Activated gamma-delta T cell treated with anti-CD3 and anti-CD28 coated beads, Interleukin-2, amount 50 U/mL, for 16 hours (primary cell): ENCODE measurements at places on chromosomes 2 and 18.

- DNase-seq = no peak
Measured at GRCh38 chr2:144545787-144546186, 25.9 kb upstream of the ZEB2 start.

- DNase-seq = no peak
Measured at GRCh38 chr2:179250848-179251504, 13.7 kb downstream of the SESTD1 start.

DNA sequence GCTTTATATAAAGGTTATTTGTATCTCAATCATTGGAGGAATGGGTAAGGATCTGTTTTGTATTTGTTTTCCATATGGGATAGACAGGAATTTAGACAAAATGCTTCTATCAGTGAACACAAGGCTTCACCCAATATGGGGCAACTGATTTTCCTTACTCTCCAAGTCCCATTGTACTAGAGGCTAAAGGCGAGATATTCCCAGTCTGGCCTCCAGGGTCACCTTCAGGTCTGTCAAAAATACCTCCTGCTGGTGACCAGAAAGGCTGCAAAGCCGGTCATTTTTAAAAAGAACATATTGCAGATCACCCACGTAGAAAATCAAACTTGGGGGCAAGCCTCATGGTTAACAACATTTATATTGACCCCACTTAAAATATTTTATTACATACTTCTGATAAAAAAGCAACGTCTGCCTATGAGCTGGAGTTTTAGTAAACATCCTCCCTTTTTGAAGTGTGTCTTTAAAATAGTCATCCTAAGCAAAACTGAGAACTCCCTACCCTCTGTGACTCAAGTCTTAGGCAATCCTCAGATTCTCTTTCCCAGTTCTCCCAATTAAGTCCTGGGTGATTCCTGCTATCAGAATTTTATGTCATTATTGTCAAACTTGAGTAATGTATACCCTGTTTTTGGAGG is 276.6 kb downstream of the MREG start:
- no peak for DNase-seq

- no peak for DNase-seq
Measured at GRCh38 chr18:36312806-36313395, 15.4 kb downstream of the FHOD3 start.

DNA sequence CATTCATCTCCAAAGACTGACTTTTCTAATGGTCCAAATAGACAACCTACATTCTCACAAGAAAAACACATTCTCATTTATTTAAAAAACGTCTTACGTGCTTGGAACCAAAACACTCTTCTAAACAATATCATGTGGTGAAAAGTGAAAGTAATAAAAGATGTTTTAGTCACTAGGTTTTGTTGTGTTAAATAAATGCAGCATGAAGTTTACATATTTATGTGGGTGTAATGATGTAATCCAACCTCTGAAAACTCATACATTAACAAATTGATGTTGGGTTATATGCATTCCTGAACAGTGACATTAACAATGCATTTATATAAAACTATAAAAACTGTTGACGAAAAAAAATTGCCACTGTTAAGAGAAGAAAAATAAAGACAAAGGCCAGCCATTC is 55.1 kb upstream of the ACVR2A start:
- no peak for DNase-seq

DNA sequence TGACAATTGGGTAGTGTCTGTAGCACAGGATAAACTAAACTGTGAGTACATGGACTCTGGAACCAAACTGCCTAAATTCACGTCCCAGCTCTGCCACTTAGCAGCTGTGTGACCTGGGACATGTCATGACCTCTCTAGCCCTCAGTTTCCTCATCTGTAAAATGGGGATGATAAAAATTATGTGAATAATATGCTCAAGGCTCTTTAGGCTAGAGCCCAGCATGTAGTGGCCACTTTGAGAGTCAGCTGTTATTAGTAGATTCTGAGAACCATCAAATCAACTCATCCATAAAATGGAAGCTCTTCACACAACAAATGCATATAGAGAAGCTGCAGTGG is 87.7 kb downstream of the INPP5D start:
- DNase-seq = no peak

DNA sequence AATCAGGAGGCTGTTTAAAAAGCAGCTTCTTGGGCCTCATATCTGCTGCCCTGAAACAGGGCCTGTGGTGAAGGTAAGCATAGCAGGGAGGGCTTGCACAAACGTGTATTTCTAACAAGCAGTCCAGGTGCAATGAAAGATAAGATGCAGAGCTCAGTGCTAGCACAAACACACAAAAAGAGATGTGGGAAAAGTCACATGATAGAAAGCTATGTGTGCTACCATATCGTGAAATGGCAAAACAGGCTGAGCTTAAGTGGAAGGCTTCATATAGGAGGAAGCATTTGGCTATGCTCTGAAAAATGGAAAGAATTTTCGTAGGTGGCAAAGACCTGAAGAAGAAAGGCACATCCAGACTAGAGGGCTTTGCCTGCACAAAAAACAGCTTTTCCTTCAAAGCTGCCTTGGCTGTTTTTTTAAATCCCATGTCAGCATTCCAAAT is 10.2 kb downstream of the RSAD2 start:
- no peak for DNase-seq

DNA sequence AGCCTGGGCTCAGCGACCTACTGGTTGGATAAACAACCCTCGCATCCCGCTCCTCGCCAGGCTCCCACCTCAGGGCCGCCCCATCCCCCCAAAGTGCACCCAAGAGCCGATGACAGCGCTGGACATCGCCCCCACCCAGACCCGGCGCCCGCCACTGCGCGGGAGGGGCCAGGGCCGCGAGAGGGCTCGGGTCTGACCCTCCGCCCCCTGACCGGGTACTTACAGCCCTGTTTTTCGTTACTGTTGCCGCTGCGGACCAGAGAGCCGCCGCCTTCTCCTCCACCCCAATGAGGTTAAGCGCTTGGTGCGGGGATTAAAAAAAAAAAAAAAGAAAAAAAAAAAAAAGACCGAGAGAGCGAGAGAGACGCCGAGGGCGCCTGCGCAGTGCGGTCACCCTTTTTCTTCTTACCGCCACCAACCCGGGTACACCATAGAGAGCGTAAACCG is at the start of gene CLASP1:
Gene CLASP1 (minus strand): TSS at position 314 of the 447 bp plus-strand sequence. CDS start 43,567 bp downstream, outside the sequence.
- no peak for DNase-seq

- DNase-seq = no peak
Measured at GRCh38 chr2:46803911-46804670, 111.5 kb downstream of the MCFD2 start.

GRCh38 chr18:76875390-76876325 is 53.3 kb downstream of the ZNF236 start:
- DNase-seq = peak; percentile 9

DNA sequence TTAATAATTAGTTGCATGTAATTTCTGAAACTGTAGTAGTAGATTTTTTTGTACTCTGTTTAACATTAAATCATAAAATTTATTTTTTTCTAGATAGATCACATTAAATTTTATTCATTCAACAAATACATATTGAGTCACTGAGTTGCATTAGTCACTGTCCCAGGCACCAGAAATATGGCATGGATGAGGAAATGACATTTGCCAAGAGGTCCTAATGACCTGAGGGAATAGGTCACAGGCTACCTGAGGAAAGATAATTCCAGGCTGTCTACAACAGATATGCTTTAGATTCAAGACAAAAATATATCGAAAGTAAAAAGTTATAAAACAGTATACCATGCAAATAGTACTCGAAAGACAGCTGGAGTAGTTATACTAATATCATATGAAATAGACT is 852.4 kb upstream of the ACVR2A start:
- DNase-seq = no peak

- DNase-seq = no peak
Measured at GRCh38 chr2:47682216-47682749, 100.7 kb upstream of the MSH6 start.

GRCh38 chr18:1090758-1091157 is 186.1 kb downstream of the ADCYAP1 start:
- no peak for DNase-seq

- DNase-seq = no peak
Measured at GRCh38 chr18:49597157-49597931, 35.5 kb downstream of the LIPG start.

DNA sequence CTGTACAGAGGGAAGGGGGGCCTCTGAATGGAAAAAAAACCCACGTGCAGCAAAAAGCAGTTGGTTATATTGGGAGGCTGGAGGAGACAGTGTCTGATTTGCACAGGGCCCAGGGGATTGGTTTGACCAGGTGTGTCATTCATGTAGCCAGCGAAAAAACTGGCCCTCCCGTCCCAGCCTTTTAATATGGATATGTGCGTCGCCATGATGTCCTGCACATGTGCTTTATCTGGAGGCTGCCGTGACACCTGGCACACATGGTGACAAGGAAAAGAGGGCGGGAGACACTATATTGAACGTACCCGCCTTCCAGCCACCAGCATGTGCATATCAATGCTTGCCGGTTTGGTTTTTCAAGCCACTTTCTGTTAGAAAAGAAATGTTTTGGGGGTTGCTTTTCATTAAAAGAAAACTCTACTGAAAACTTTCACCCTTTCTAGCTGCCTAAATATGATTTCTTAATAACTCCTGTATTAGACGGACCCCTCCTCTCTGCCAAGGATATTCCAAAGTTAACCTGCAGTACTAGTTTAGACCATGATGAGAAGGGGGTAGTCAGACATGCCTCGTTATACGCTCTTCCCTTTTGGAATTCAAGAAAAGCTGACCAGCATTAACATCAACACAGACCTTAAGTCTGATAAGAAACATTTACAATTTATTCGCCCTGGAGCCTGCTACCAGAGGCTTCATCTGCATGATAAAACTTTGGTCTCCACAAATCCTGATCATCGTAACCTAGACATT is 16.2 kb downstream of the SLC25A52 start:
- no peak for DNase-seq

DNA sequence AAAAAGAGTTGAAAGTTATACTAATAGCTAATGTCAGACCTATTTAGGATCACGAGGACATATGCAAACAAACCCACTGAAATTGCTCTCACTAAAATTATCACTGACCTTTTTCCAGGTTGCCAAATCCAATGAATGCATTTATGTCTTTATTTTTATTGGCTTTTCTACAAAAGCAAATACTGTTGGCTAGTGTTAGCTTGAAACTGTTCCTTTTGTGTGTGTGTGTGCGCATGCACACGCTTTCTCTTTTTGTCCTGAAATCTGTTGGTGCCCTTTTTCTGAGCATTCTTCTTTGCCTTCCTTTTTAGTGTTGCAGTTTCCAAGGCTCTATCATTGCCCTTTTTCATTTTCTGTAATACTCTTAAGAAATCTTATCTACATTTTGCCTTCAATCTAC is 1269.2 kb downstream of the LRP1B start:
- DNase-seq = no peak

DNA sequence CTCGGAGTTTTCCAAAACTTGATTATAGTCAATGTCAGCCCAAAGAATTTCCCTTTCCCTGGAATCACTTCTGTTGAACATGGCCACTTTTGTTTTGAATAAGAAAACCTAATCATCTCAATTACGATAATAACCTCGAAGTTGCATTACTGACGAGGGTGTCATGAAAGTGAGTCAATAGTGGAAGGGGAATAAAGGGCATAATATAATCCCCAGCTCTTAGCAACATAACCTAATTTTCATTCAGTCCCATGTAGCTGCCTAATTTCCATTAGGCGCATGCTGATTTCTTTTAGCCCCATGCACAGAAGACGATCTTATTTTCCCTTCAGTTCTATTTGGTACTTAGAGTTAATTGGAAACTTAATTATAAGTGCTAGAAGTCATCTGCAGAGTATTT is 51.1 kb upstream of the RAPH1 start:
- no peak for DNase-seq

DNA sequence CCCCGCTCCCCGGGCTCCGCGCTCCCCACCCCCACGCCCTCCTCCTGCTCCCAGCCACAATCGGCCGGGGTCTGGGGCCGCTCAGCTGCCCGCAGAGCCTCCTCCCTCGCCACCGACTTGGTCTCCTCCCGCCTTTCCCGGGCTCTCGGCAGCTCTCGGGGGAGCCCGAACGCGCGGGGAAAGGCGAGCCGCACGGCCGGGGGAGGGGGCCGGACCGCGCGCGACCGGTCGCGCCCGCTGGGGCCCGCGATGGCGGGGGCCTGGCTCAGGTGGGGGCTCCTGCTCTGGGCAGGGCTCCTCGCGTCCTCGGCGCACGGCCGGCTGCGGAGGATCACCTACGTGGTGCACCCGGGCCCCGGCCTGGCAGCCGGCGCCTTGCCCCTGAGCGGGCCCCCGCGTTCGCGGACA is 327 bp downstream of the LTBP1 start:
- DNase-seq = no peak

DNA sequence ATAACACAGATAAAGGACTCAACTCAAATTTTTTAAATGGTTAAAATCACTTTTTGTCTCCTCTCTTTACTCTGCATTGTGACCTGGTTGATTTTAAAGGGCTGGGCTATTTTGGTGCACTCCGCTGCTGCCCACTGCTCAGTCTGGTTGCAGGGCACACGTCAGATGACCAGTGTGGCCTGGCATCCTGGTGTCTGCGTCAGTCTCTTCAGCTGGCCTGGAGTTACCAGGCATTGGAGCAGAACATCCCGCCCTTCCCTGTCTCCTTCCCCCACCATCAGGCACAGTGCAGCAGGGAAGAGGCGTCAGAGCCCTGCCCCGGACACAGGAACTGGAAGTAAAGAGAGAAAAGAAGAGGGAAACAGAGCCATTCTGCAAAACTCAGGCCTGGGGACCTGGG is 8.9 kb downstream of the C1QL2 start:
- no peak for DNase-seq

DNA sequence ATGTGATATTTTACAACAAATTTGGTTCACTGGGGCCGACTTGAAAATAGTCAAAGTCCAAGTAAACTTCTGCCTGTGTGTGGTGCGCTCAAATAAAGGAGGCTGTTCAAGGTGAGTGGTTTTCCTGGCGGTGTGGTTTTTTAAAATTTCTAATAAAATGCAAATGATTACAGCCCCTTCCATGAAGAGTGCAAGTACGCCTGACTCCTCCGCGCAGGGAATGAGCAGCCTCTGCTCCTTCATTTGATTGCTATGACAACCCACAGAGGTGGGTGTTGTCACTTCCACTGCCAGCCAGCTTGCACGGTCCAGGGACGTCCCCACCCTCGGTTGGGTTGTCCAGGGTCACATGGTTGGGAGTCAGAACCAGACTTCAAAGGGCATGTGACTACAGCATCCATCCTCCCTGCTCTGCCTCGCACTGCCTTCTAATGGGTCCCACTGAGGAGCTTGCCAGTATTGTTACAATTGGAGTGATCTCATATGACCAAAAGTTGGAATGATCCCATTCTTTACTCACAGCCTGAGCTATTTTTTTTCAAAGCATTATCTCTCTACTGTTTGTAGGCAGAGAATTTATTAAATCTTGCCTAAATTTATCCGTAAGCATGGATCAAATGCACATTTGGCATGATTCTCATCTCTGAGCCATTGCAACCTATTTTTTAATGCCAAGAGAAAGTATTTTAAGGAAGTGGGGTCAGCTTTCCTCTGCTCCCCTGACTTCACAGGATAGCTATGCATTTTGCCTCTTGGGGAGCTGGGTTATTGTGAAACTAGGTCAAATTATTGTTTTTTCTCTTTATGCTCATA is 121.3 kb downstream of the AGAP1 start:
- no peak for DNase-seq

DNA sequence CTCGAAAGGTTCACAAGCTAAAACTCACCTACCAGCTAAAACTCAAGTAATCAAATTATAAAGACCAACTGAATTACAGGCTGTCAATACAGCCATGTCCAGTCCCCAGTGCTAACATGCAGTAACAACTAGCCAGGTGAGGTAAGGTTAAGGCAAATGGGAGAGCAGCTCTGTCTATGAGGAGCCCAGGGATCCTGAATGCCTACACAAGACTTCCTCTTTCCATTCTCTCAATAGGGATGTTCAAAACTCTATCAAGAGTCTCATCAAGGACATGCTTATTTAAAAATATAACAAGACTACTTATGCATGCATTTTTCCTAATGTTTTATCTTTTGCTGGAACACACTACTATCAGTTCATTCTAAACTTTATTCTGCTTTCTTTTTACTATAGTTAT is 20.4 kb downstream of the REV1 start:
- no peak for DNase-seq
